ENCODE measurements at places on chromosomes 4 and X.

GRCh38 chr4:127881563-127881864 lies 821 bp downstream of the PLK4 start:
- no peak for DNase-seq

DNA sequence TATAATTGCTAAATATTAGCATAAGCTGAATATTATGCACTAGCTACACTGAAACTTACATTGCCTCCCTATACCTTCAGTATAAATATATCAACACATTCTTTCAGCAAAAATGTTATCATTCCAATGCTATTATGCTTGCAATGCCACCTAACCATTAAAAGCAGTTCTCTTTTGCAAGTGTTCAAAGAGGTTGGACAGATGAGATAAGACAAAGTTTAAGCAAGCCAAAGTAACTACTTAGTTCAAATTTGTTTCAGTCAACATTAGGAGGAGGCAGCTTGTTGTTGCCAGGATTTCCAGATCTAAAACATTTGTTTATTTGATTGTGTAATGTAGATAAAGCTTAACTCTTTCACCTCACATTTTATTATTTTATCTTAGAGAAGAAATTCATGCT lies 323.9 kb upstream of the FAM241A start:
- no peak for DNase-seq

DNA sequence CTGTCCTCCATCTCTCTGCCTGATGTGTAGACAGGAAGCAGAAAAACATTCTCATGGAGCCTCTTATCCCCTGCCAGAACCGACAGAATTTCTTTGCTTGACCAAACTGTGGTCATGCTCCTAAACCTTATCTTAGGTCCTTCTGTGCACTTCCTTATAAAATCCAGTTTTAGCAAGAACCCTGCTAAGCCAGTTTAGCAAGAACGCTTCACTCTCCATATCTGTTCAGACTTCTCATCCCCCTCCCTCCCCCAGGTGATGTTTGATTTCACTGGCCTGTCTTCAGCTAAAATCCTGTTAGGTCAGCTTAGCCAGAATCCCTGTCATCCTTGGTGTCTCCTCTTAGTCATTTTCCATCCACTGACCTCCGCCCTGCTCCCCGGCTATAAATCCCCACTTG lies 1130.9 kb upstream of the PRKX start:
- DNase-seq = no peak

GRCh38 chrX:30593440-30594200 lies 16.1 kb upstream of the TASL start:
- DNase-seq = no peak

GRCh38 chrX:80602036-80602860 lies 182.0 kb downstream of the TENT5D start:
- DNase-seq = no peak

DNA sequence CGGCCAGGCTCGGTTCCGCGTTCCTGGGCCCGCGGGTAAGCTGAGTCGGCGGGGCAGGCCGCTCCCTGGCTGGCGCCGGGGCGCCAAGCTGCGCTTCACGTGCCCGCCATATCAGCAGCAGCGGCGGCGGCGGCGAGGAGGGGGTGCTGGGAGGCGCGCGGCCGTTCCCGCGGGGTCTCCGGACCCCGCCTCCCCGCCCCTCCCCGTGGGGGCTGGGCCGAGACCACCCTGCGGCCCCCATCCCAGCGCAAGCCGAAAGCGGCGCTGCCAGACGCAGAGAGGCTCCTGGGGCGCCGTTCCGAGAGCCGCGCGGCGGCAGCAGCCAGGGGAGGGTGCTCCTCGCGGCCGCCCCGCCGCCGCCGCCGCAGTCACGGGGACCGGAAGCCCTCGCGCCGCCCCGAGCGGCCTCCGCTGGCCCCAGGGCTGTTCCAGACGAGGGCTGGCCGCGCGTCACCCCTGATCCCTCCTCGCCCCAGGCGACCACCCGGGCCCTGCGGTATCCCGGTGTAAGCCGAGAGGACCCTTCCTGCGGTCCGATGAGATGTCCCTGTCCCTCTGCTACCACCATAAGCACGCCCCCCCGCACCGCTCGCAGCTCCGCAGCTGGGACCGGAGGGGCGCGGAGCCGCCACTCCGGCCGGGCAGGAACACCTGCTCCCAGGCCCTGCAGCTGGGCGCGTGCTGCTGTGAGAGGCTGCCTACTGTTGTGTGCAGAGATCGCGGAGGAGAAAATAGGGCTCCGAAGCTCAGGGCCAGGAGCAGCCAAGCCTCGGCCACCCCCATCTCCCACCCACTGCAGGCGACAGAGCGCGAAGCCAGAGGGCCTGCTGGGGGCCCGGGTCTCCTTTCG lies 7.5 kb upstream of the BCOR start:
- DNase-seq = no peak

DNA sequence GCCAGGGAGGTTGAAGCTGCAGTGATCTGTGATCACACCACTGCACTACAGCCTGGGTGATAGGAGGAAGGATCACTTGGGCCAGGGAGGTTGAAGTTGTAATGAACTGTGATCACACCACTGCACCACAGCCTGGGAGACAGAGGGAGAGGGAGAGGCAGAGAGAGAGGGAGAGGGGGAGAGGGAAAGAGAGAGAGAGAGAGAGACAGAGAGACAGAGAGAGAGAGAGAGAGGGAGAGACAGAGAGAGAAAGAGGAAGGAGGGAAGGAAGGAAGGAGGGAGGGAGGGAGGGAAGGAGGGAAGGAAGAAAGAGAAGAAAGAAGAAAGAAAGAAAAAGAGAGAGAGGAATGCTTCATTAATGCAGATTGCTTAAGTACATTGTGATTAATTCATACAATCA lies 15.2 kb upstream of the MAP9 start:
- no peak for DNase-seq

- DNase-seq = no peak
These were observed 42.1 kb downstream of the NEIL3 start for GRCh38 chr4:177351622-177352244.
